Mesothelial cell of epicardium (in vitro differentiated cells): ENCODE measurements at places on chromosomes 12 and 14. TPM values are rescaled to one million over a fixed set of nuclear protein-coding genes. Genes with fewer than 3 reads are reported as not detected.
A peak's percentile ranks its signal among the peaks of the same experiment; 100 is the strongest.

Gene FOXM1
- total RNA-seq = 22.6 to 25.4 TPM (median 24.9 TPM) in 3 replicates

Gene ESR2
- 0.31 to 0.44 TPM (median 0.43 TPM) in 3 replicates for total RNA-seq

Gene KCNK13
- not detected in 3 replicates for total RNA-seq

Gene SELPLG
- total RNA-seq = 0.33 to 0.47 TPM in 2 of 3 replicates, not detected in the other

DNA sequence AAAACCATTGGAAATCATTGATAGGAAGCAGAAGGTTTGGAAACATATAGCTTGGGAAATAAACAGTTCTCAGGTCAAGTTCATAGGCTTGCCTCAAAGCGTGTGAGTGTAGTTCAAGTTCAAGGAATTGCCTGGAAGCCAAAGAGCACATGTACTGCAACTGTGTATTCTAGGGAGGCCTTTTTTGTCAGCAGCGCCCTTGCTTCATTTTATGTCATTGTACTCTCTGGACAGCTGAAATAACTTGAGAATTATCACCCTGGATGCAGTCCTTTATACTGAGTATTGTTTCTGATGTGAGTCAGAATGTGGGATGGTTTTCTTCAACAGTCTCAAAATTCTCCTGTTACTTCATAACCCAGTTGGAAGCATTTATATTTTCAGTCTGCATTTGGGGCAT is 16.0 kb upstream of the EVL start:
- no peak overlapping the region for H3K4me3 ChIP-seq
- peaks cover 37% of the 10 kb centered on the region for H3K4me1 ChIP-seq
- no peaks in the 10 kb centered on the region for H3K27me3 ChIP-seq
- no peak for DNase-seq
- no peak overlapping the region for H3K27ac ChIP-seq

DNA sequence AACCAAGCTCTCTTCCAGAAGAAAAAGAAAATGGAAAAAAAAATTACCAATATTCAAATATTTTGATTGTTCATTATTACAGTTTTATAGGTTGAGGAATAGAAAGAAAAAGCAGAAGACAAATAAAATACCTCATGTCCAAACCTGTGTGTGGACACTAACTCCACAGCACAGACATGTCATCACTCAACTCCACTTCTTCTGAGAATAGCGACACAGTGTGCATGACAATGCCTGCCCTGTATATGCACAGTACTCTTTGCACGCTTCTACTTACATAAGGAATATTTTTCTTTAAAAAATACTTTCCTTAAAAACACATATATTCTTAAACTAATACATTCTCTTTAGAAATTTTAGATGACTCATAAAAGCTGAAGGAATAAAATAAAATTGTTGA is 81.1 kb downstream of the HMGA2 start:
- no peak overlapping the region for H3K4me3 ChIP-seq
- no peaks in the 10 kb centered on the region for H3K27me3 ChIP-seq
- no peak overlapping the region for H3K27ac ChIP-seq
- no peak for DNase-seq
- H3K36me3 ChIP-seq = peaks cover 4% of the 10 kb centered on the region

DNA sequence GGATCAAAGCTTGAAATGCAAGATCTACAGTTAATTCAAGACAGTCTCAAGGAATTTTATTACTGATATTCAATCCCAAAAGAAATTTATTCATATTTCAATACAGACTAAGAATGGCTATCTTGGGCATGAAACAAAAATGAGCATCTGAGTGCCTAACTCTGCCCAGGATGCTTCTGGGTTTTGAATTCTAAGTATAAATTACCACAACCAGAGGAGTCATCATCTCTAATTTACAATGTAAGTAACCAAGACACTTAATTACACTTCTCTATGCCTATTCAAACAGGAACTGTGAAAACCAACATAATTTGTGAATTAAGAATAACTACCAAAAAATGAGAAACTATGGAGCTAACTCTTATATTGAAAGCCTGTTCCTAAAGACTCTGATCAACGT is 14.1 kb downstream of the OSBPL8 start:
- H3K36me3 ChIP-seq = peaks cover 1% of the 10 kb centered on the region
- no peak overlapping the region for H3K27ac ChIP-seq
- H3K4me1 ChIP-seq = peaks cover 40% of the 10 kb centered on the region

DNA sequence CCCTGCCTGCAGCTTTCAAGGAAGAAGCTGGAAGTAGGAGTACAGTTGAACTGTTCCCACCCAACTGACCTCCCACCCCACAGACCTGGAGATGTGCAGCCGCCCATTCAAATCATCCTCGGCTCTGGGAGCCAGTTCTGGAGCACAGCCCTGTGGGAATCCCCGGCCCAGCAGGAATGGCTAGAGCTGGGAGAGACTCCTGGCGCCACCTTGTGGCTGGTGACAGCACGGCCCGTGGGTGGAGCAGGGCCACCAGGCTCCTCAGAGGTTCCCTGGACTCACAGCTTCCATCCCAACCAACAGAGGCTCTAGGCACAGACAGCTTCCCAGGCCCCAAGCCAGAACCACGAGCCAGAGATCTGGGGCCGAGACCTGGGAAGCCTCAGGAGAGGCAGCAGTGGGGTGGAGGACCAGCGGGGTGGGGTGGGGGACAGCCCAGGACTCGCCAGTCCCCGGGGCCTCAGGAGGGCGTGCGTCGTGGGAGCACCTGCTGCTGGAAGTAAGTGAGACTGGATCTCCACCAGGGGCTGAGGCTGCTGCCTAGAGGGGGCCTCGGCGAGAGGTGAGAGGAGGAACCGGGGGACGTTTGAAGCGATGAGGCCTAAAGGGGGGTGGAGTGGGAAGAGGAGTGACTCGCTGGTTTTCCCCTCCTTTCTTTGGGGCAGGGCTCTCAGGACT is 43.4 kb downstream of the RNF34 start:
- H3K27me3 ChIP-seq = no peaks in the 10 kb centered on the region
- H3K27ac ChIP-seq = peak overlapping the region; percentile 80
- no peak overlapping the region for H3K4me3 ChIP-seq

- peaks cover 22% of the 10 kb centered on the region for H3K27me3 ChIP-seq
- no peak overlapping the region for H3K27ac ChIP-seq
- no peak for DNase-seq
- peaks cover 36% of the 10 kb centered on the region for H3K4me1 ChIP-seq
- H3K4me3 ChIP-seq = no peak overlapping the region
Measured at GRCh38 chr14:99754141-99755067, 38.8 kb upstream of the EML1 start.

DNA sequence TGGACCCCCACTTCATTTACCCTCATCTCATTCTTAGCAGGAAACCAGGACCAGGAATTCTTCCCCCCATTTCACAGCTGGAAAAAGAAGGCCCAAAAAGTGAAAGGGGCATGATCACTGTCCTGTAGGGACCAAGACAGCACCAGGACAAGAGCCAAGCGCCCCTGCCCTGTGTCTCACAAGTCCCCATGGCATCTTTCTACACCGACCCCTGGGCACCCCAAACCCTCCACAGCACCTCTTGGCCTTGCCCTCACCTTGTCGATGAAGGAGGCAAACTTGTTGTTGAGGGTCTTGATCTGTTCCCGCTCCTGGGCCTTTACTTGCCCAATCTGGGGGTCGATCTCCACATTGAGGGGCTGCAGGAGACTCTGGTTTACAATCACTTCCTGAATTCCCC is 710 bp downstream of the KRT76 start:
- H3K36me3 ChIP-seq = no peaks in the 10 kb centered on the region
- H3K4me1 ChIP-seq = no peaks in the 10 kb centered on the region
- no peak for DNase-seq
- H3K27ac ChIP-seq = no peak overlapping the region

DNA sequence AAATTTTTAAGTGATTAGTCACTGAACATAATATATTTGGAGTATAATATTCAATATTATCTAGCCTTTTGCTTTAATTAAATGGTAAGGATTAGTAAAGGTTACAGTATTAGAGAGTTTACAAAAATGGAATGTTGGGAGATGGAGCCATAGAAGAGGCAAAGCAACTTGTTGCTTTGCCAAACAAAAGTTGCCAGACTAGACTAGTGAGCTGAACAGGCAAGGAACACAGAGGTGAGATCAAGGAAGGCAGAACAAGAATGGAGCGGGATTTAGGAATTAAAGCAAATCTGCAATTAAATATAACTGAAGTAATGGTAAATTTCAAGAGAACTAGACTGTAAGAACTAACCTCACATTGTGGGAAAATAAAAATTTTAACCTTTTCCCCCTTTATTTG is 5.1 kb downstream of the ARF6 start:
- H3K27me3 ChIP-seq = no peaks in the 10 kb centered on the region
- DNase-seq = no peak
- H3K27ac ChIP-seq = peak overlapping the region; percentile 32
- no peak overlapping the region for H3K4me3 ChIP-seq

DNA sequence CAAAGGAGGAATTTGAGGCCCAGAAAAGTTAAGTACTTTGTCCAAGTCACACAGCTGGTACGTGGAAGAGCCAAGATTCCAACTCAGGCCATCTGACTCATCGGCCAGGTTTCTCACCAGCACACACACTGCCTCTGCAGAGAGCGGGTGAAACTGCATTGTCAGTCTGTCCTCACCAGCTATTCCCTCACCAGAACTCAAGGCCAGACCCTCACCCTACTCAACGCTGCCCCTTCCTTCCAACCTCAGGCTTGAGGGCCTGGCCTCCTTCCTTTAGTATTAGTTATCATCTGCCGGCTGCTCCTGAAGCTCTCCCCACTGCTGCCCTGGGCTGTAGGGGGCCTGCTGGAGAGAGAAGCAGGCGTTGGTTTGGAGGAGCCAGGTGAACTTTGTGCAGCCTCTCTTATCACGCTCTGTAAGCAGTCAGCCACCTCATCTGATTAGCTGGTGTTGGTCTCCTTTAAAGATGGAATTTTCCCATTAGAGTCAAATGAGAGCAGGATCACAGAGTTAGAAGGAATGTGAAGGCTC is 16.6 kb upstream of the PLEK2 start:
- H3K27me3 ChIP-seq = peaks cover 15% of the 10 kb centered on the region
- no peak for DNase-seq
- peaks cover 12% of the 10 kb centered on the region for H3K4me1 ChIP-seq
- no peaks in the 10 kb centered on the region for H3K36me3 ChIP-seq
- H3K27ac ChIP-seq = no peak overlapping the region

DNA sequence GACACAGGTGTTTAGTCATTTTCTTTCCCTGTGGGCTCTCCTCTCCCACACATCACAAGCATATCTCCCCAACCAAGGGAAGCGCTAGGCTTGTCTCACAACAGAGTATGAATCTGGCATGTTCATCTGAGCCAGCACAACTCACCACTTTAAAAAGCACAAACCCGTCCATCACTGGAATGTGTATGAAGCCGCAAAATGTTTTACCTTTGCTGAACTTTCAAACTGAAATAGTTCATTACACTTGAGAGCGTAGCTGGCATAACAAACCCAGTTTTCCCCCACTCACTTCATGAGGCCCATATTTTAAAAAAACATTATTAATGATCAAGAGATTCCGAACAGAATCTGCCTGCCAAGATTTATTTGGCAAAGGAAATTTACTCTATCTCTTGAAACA is 15.8 kb downstream of the NID2 start:
- H3K4me1 ChIP-seq = peaks cover 62% of the 10 kb centered on the region
- no peaks in the 10 kb centered on the region for H3K36me3 ChIP-seq
- no peaks in the 10 kb centered on the region for H3K27me3 ChIP-seq
- peak overlapping the region; percentile 84 for H3K27ac ChIP-seq
- DNase-seq = no peak
